ENCODE measurements at places on chromosomes 13 and 19. TPM values are rescaled to one million over a fixed set of nuclear protein-coding genes. Genes with fewer than 3 reads are reported as not detected.

GRK1 gene
- polyA plus RNA-seq: not detected

GRCh38 chr13:37382146-37382545, 216.4 kb downstream of the POSTN start:
- H3K27ac ChIP-seq: no peak overlapping the region
- no peaks in the 10 kb centered on the region for H3K27me3 ChIP-seq
- no peaks in the 10 kb centered on the region for H3K36me3 ChIP-seq
- DNase-seq: no peak
- no peak overlapping the region for H3K4me3 ChIP-seq
- no peaks in the 10 kb centered on the region for H3K4me1 ChIP-seq

- no peak overlapping the region for H3K4me3 ChIP-seq
- DNase-seq: no peak
- peaks cover 7% of the 10 kb centered on the region for H3K27me3 ChIP-seq
- H3K27ac ChIP-seq: peak overlapping the region; percentile 32
- H3K4me1 ChIP-seq: peaks cover 77% of the 10 kb centered on the region
- H3K36me3 ChIP-seq: no peaks in the 10 kb centered on the region
Observed at GRCh38 chr19:13007292-13008045, 12.2 kb downstream of the NFIX start.

C19orf33 gene
- polyA plus RNA-seq: 366 TPM

Measured in keratinocyte (primary cell).